Forelimb muscle (tissue), 1 donor: ENCODE measurements at places on chromosomes 16 and 17.

- DNase-seq = no peak
These were observed 66.2 kb downstream of the CENPV start for GRCh38 chr17:16286947-16287562.

GRCh38 chr16:492211-492875, 35.2 kb upstream of the CAPN15 start:
- no peak for DNase-seq

DNA sequence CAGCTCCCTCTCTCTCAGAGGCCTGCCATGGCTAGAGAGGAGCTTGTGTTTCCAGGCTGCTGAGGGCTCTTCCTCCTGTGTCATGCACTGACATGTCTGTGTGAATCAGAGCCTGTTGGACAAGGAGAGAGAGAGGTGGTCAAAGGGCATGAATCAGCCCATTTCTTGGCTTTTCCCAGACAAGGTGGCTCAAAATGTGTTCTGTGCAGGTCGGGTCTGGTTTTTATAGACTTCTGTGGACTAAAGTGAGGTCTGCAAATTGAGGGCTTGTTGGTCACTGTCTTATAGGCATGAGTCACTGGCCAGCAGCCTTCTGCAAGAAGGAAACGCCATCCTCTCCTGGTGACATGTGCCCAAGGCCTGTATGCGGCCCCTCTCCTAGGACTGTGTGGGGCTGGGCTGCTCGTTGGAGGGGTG, 97.9 kb downstream of the FOXL1 start:
- DNase-seq = no peak

- no peak for DNase-seq
These were observed 17.4 kb upstream of the OR1F1 start for GRCh38 chr16:3170440-3171180.

GRCh38 chr17:38544839-38545209, 60.9 kb downstream of the SRCIN1 start:
- no peak for DNase-seq

GRCh38 chr17:82153745-82154375, 55.8 kb upstream of the FASN start:
- peak; percentile 29 for DNase-seq

DNA sequence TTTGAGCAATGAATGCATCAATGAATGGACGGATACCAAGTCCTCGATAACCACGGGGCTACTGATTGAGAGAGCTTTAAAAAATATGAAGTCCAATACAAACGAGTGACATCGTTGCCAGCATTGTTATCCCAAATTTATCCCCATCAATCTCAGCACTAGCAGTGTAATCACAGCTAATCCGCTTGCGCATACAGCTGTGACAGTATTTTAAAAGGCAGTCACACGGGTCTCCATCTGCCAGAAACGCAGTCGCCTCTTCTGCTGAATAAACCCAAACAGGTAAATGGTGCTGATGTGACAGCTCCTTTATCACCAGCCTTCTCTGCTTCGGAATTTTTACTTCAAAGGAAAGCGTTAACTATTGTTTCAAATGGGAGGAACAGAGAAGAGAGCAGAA, 311.1 kb downstream of the XYLT1 start:
- DNase-seq = no peak

GRCh38 chr17:29840884-29841283, 89.1 kb downstream of the SSH2 start:
- no peak for DNase-seq

DNA sequence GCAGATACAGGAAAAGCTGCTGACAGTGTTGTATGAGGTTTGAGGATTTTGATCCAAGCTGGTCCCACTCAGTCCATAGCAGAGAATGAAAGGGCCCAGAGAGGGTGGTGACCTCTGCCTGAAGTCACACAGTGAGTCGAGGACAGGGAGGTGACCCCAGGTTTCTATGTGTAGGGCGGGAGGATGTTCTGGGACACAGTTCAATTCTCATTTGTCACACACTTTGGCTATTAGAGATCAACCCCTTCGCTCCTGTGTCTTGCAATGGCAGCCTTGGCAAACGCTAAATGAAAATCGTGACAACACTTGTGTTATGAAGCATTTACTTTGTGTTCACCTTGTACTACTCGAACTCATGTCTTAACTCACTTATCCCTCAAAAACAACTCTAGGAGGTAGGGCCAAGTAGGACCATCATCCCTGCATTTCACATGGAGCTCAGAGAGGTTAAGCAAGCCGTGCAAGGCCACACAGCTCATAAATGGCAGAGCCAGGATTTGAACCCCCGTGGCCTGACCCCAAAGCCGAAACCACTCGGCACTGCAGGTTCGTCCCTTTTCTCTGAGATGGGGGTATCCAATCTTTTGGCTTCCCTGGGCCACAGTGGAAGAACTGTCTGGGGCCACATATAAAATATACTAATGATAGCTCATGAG, 10.2 kb downstream of the DEXI start:
- no peak for DNase-seq

DNA sequence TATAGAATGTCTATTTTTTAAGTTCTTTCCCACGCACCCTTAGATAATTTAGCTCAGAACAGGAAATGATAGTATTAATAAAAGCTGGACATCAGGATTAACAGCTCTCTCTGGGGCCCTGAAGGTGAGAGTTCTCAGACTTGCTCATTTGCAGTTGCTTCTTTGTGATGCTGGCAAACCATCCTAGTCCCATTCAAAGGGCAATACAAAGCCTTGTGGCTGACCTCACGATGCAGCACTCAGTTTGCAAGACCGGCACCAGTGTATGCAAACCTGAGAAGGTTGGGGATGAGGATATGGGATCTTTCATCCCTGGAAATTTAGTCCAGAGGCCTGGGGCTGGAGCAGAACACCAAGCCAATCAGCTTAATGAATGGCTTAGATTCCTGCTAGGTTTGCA, 29.3 kb downstream of the STH start:
- DNase-seq = no peak

DNA sequence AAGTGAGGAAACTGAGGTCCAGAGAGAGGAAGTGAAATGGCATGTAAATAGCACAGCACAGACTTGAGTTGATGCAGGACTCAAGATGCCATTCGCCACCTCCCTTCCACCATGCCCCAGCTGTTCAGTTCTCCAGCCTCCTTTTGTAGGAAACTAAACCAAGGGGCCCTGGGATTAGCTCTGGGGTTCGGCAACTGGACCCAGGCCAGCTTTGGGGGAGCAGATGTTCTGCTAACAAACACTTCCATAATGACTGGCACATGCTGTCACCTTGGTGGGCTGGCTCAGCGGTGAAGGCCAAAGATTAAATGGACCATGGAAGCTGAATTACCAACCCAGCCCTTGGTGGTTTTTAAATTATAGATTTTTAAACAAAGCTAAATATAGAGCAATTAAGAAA, 77.0 kb downstream of the IRX6 start:
- DNase-seq = no peak

GRCh38 chr16:73159296-73159695, 111.4 kb upstream of the ZFHX3 start:
- no peak for DNase-seq

DNA sequence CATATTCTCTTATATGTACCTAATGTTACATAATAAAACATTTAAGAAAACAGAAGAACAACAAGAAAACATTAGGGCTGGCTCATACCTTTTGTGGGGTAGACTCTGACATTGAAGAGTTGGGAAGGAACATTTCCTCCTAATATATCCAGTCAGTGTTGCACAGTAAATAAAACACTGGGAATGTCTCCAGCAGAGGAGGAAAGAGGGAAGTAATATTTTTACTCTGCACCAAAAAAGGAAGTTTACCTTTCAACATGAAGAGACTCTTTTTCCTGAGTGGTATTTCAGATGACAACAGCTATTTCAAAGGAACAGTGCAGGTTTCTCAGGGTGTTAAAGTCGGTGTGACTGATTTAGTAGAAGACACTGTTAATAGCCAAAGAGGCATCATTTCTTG, 31.9 kb downstream of the EPN2 start:
- no peak for DNase-seq

DNA sequence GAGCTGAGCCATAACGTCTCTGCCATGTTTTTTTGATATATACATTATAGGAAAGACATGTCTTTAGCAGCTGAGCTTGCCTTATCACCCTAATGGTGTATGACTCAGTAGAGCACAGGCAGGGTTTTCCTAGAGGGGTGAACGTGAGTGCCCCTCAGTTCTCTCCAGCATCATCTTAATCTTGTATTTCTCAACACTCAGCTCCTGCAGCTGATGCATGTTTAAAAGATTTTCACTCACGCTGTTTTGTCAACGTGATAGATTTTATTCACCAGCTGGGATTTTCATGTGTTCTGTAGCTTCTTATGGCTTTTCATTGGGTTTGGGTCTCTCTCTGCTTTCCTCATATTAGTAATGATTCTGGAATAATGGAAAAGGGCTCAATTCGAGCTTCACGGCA, 186.0 kb upstream of the PMFBP1 start:
- no peak for DNase-seq

GRCh38 chr17:51391982-51392654, 131.8 kb downstream of the UTP18 start:
- no peak for DNase-seq

DNA sequence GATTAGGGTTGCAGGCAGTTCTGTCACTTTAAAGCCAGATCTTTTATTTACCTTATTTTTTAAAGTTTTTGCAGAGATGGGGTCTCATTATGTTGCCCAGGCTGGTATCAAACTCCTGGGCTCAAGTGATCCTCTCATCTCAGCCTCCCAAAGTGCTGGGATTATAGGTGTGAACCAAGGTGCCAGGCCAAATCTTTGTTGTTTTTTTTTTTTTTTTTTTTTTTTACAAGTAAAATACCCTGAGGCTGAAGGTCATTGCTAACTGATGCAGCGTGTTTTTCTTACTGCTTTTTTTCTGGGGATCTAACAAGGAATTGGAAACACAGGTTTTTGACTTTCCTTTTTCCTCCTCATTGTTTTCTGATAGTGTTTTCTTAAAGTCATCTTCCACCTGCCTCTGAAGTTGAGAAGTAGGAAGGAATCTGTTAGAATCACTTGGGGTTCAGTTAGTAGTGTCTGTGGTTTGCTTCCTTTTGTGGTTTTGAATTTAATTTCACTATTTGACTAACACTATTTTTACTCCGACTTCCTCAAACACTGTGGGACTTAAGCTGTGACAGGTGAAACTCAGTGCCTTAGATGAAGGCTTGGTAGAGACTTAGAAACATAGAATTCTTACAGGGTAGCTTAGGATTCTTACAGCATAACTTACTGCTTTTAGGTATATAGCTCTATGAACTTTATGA, 22.2 kb downstream of the CLTC start:
- no peak for DNase-seq
